ENCODE measurements at places on chromosomes 3 and 15.

DNA sequence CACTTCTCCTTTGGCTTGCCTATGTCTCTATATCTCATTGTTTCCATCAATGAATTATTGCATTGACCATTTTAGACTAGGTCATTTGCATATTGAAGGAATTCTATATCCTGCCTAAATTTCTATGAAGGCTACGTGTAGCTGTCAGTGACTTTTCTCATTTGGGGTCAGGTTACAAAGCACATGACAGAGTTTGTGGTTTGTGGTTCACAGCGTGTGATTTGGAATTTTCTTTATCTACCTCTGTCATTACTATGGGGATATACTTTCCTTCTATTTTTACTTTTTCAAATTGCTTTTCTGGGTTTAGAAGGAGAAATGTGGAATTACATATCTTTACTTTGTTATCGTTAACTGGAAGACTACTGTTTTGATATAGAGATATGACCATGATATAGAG, 317.3 kb upstream of the CFAP20DC start:
- DNase-seq, result no peak

GRCh38 chr3:34131091-34131490, 332.7 kb downstream of the PDCD6IP start:
- DNase-seq, result no peak

- DNase-seq, result no peak
These were observed 157.9 kb downstream of the BBX start for GRCh38 chr3:107680698-107681097.

- no peak for DNase-seq
These were observed 273.3 kb downstream of the RPLP1 start for GRCh38 chr15:69725957-69726356.

- no peak for DNase-seq
These were observed 167.1 kb upstream of the WNT5A start for GRCh38 chr3:55654123-55654760.

- no peak for DNase-seq
These were observed 114.9 kb upstream of the MEF2A start for GRCh38 chr15:99450896-99451358.

- DNase-seq, result no peak
These were observed 396.4 kb downstream of the NLGN1 start for GRCh38 chr3:173793963-173794362.

GRCh38 chr3:94619643-94620042, 556.8 kb downstream of the NSUN3 start:
- no peak for DNase-seq

- no peak for DNase-seq
These were observed 19.3 kb downstream of the IFT80 start for GRCh38 chr3:160379628-160380214.

DNA sequence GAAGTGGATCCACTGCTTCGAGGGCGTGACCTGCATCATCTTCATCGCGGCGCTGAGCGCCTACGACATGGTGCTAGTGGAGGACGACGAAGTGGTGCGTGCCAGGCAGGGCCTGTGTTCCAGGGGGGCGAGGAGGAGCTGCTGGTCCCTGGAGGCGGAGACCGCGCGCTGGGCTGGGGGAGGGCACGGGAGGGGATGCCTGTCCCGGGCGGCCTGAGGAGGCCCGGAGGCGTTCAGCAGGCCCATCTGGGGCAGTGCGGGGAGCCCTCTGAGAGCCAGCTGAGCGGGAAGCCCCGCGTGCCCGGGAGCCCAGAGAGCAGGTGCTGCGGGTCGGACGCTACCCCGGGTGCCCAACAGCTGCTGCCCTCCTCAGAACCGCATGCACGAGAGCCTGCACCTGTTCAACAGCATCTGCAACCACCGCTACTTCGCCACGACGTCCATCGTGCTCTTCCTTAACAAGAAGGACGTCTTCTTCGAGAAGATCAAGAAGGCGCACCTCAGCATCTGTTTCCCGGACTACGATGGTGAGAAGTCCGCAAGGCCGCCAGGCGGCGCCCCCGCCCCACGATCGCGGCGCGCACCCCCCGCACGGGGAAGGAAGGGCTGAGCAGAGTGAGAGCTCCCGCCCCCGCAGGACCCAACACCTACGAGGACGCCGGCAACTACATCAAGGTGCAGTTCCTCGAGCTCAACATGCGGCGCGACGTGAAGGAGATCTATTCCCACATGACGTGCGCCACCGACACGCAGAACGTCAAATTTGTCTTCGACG, 2.9 kb downstream of the GNAT1 start:
- no peak for DNase-seq

DNA sequence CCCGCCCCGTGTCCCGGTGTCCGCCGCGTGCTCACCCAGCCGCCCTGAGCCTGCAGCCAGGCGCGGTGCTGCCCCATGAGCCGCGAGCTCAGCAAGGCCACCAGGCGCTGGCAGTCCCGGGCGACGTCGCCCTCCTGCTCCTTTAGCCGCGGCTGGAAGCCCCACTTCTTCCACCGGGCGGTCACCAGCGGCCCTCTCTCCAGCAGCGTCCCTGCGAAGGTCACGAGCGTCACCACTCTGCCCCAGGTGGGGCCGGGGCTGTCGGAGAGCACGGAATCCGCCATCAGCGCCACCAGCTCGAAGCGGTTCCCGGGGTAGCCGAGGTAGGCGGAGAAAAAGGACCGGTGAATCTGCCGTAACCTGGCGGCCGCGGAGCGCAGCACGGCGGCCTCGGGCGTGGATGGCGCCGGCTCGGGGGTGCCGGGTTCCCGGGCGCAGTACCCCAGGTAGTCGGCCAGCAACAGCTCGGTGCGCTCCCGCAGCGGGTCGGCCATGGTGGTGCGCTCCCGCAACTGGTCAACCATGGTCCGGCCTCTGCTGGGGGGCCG, 298 bp downstream of the BCL2L10 start:
- DNase-seq, result no peak

GRCh38 chr3:9978710-9979305, 7.8 kb downstream of the EMC3 start:
- no peak for DNase-seq

GRCh38 chr15:71628988-71629770, 181.2 kb upstream of the NR2E3 start:
- DNase-seq, result no peak

DNA sequence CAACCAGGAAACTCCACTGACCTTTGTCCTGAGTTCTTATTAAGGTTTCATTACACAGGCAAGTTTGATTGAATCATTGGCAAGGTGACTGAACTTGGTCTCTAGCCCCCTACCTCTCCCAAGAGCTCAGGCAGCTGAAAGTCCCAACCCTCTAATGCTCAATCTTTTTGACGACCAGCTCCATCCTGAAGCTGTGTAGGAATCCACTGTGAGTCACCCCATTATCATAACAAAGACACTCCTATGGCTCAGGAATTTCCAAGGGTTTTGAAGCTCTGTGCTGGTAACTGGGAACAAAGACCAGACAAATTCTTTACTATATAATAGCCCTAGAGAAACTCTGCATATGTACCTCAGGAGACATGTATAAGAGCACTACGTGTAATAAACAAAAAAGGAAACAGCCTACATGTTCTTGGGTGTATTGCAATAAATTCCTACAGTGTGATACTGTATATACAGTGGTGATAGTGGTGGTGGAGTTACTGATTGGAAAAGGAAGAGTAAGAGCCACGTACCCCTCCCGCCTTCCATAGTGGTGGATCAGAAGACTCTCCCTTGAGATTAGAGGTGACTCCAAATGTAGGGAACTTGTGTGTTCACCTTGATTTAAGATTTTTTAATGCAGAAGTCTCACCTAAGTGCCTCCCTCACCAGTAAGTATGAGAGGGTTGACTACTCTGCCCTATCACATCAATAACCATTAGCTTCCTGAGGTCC, 116.6 kb downstream of the ST8SIA2 start:
- DNase-seq, result no peak

DNA sequence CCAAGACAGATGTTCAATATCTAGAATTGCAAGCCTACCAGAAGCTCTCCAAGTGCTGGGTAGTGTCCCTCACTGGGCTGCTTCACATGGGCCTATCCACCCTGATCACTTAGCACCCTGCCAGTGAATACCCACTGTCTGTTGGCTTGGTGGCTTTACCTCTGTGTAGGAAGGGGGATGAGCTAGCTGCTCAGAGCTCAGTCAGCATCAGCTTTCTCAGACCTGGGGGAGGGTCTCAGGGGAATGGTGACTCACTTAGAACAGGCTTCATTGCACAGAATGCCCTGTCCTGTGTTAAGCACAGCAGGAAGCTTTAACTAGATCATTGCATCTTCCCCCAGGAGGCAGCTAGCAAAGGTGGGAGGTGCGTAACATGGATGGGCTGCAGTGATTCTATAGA, 209.8 kb downstream of the PDCD6IP start:
- DNase-seq, result no peak

DNA sequence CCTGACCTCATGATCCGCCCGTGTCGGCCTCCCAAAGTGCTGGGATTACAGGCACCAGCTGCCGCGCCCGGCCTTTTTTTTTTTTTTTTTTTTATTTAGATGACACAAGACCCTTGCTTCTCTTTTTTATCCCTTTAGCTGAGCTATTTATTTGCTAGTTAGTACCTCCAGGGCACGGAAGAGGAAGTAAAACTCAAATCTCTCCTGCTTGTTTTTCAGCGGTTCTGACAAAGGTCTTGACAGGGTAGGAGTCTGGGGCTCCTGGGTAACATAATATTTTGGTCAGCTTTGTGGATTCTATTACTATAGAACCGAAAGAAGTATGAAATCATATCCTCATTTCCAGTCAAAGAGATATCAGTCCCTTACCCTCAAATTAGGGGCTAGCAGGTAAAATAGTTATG, 44.0 kb upstream of the ETV5 start:
- DNase-seq, result no peak

DNA sequence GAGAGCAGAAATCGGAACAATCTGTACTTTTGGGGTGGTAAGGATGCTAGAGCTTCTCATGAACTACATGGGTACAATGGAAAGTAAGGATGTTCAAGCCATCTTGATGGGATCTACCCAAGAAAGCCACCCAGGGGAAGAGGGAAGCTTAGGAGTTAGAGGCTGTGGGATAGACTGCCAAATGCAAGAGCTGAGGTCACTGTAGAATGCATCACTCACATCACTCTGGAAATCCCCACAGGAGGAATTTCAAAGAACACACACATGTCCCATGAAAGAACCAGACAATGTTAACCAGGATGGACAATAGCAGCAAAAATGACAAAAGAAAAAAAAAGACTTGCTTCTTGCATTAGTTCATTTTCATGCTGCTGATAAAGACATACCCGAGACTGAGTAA, 32.8 kb upstream of the UBE2E2 start:
- DNase-seq, result no peak

GRCh38 chr3:15979495-15979894, 181.7 kb upstream of the ANKRD28 start:
- no peak for DNase-seq

DNA sequence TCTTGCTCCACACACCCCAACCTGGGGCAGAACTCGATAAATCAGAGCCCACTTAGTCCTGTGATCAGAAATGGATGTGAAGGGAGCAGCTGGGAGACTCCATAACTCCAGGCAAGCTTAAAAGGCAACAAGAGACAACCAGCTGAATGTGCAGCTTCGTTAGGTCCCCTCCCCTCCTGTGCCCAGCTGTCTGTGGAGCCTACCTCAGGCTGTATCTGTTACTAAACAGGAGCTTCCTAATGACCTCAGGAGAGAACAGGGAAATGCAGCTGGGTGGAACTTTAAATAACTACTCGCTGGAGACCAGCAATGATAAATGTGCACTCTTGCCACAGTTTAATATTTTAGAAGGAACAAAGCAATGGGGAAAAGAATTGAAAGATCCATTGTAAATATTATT, 25.9 kb downstream of the SLC9A9 start:
- no peak for DNase-seq

DNA sequence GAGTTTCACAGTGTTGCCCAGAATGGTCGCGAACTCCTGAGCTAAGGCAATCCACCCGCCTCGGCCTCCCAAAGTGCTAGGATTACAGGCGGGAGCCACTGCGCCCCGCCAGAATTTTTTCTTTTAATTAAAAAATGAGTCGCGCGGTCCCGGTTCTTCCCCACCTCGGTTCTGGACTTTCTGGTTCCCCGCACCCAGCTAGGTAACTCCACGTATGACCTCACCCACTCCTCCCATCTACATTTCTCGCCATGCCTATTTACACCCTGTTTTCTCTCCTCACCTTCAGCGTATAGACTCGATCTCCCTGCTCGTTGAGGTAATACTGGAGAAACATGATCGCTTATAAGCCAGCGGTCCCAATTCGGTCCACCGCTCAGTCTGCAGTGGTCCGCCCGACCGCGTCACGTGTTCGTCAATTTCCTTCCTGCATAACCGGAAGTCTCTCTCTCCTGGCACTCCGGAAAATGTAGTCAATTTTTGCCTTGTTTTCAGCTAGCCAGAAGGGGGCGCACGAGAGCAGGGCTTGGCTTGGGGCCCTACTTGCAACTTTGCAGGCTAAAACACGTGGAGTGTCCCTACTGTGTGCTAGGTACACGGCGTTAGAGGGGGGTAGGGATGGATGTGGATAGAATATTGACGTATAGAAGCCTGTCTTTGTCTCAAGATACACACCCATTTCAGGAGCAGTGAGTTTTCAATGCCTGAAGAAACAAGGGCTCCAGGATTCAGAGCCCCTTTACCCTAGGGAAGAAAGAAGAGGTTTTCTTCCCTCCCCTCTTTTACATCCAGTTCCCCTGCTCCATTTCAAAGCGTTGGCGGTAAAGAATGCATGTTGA, at the start of the genes NOP10 and NUTM1:
NOP10 (minus strand) TSS at position 400 of the 839 bp plus-strand sequence; CDS start at position 337, 63 bp downstream.
NUTM1 (plus strand) TSS at position 579 of the 839 bp plus-strand sequence. CDS start 382 bp downstream, outside the sequence.
- peak; percentile 74 for DNase-seq

All from NCI-H2081 treated with DMSO at 0.1 percent for 48 hours (cell line).